CD4-positive, alpha-beta T cell treated with Interleukin-17A for 1 hour (primary cell): ENCODE measurements at places on chromosomes 16 and 17.

DNA sequence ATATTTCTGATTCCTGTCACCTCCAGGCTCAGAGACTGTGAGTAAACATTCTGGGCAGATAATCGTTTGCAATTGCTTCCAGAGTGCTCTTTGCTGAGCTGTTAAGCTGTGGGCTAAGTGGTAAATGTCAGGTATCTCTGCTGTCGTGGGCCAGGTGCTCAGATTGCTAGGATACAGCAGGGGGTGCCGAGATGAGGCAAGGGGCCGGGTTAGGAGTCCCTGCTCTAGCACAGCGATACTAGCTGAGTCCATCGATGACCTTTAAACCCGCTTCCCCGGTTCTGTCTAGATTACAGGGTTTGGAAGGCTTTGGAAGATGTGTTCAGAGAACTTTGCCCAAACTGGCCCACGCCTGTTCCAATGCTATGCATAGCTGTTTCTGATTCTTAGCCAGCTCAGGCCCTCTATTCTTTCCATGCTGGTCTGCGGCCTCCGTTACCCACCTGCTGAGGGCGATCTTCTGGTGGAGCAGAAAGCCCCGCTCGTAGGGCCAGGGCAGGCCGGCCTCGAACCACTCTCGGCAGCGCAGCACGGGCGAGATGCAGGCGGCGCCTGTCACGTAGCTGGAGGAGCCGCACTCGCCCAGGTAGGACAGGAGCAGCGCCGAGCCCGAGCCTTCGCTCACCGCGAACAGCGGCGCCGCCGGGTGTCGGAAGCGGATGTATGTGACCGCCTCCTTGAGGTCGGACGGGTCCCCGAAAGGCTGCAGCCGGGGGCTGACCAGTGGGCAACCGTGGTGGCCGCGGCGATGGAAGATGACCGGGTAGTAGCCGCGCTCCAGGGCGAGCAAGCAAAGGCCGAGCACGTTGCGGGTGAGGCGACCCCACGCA, 979 bp downstream of the ABHD15 start:
- DNase-seq: peak; percentile 59

DNA sequence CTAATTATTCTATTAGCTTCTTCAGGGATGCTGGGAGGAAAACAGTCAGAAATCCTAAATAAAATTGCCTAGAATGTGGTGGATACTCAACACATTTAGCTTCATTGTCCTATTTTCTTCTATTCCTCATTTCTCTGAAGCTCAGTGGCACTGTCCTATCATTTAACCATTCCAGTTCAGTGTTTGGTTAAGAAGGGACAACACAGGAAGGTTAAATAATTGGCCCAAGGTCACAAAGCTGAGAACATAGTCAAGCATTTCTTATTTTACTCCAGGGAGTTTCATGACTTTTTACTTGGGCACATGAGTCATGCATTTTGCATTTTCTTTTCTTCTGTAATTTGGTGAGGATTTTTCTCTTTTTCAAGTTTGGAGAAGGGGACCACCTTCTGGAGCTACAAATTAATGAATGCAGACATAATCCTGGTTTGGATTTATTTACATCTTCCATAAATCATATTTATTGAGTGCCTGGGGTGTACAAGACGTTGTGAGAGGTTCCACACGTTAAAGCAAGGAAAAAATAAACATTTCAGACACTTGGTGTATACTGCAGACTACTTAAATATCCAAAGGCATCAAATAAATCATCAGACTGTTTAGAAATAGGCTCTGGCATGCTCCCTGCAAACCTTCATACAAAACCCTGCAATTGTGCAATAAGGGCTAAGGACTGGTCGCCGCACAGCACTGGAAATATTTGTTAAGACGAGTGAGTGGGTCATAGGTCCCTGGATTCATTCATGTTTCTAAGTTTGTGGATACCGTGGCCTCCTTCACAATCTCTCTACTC, 263.9 kb downstream of the MAF start:
- DNase-seq: no peak

DNA sequence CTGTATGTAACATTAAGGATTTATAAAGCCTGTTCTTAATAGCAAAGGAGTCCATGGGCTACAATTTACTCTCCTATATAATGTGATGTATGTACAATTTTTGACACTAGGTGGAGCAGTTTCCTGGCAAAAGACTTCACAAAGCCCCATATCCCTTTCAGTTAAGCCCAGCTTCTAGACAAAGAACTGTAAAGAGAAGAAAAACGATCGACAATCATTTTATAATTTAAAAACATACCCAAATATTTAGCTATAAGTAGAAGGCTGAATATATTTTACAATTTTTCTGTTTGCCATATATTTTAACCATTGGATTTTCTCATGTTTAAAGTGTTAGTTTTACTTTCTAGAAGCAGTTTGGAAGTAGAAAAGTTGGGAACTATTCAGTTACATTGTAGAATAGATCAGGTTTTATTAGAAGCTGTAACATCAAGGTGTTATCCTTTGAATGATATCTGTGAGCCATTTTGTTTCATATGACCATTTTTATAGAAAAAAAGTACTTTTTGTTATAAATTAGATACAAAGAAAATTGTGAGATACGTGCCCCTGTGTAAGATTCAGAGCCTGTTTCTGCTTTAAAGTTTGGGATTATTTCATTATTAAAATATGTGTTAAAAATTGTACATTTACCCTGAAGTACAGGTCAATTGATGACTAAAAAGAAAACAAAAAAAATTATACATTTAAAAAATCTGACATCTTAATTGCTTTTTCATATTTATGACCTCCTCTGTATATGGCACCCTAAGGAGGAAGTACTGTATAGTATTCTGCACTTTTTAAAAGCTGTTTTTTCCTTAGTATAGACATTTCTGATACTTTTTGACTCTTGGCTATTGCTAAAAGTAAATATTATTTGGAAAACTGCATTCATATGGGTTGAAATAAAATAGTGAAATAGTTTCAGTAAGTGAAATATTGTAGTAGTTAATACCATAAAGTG, 46.3 kb downstream of the VMP1 start:
- peak; percentile 89 for DNase-seq

GRCh38 chr16:59342669-59343068, 608.6 kb upstream of the GOT2 start:
- no peak for DNase-seq

DNA sequence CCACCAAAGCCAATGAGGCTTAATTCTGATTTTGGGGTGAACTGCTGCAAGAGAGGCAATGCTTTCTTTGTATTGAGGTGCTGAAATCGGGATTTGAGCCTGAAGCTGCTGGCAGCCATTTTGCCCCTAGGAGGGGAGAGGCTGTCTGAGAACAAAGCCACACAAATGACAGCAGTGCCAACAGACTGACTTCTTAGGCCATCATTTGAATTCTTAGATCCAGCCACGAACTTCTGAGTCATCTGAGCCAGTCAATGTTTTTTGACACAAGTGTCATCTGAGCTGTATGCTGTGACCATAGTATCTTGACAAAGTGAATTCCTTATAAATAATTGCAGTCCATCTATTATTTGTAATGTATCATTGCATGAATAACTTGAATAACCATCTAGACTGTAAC, 29.0 kb downstream of the HYDIN start:
- DNase-seq: no peak

DNA sequence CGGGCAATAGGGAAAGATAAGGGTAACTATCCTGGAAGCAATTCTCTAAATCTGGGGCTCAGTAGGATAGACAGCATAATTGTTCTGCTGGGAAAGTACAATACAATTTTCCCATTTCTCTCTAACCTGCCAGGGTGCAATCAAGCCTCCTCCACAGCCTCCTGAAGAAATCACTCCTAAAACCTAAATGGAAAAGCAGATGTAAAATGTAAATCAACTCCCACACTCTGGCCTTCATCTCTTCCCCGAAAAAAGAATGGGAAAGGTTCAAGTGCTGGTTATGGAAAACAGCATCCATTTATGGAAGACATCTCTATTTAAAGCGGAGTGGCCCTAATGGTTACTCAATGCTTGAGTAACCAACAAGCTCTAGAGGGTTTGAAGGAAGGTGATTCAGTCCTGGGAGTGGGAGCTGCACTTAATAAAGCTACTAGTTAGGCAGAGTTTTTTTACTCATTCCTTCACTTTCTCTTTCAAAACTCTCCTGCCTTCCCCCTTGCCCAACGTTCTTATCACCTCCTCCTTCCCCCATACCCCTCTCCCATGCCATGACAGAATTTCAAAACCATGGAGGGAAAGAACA, 5.1 kb downstream of the MMD start:
- DNase-seq: no peak

DNA sequence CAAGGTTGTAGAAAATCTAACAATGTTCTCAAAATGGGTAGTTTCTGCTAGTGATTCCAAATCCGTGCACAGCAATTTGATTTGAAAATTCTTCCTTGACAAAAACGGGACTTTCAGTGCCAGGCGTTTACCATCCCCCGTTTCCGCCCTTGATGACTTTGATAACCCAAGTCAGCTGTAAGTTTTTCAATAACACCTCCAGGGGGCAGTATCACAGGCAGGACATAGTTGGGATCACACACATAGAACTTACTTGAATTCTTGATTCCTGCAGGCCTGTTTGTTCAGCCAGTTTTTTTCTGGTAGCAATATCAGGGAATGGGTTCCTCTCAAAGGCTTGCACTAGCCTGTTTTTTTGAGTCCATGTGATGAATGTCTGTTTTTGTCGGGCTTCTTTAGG, 5.6 kb downstream of the DUXB start:
- DNase-seq: no peak

- DNase-seq: no peak
Measured at GRCh38 chr16:23511731-23512130, 1.4 kb upstream of the GGA2 start.

DNA sequence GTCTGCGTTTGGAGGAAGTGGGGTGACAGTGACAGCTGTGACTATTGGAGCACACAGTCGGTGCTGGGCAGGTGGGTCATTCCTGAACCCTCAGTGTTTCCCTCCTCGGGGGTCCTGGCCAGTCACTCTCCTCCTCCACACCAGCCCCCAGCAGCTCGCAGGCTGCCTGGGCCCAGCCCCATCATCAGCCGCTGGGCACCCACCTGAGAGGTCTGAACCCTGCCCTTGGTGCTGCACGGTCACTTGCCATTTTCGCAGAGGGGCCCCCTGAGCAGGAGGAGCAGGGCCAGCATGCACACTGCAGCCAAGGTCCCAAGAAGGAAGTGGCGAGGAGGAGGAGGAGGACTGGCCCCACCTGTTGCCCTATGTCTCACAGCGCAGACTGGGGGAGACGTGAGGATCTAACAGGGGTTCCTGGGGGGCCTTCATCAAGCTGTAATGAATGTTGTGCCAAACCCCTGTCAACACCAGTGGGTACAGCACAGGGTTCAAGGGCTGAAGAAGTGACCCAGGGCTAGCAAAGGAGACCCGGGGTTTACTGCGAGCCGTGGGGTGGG, 23.0 kb downstream of the JPH3 start:
- DNase-seq: no peak

GRCh38 chr17:1557355-1558095, 5.1 kb downstream of the PITPNA start:
- no peak for DNase-seq

- peak; percentile 40 for DNase-seq
Measured at GRCh38 chr16:89349947-89350633, 132.6 kb downstream of the ZNF778 start.
